ENCODE measurements at places on chromosomes 2 and 18. TPM values are rescaled to one million over a fixed set of nuclear protein-coding genes. Genes with fewer than 3 reads are reported as not detected.

GRCh38 chr2:88396209-88396608 lies 56.3 kb downstream of the FOXI3 start:
- DNase-seq = no peak

GRCh38 chr18:26771524-26771923 lies 94.0 kb downstream of the AQP4 start:
- peak; percentile 20 for DNase-seq

GRCh38 chr2:138356178-138356577 lies 145.4 kb upstream of the SPOPL start:
- DNase-seq = peak; percentile 56

DNA sequence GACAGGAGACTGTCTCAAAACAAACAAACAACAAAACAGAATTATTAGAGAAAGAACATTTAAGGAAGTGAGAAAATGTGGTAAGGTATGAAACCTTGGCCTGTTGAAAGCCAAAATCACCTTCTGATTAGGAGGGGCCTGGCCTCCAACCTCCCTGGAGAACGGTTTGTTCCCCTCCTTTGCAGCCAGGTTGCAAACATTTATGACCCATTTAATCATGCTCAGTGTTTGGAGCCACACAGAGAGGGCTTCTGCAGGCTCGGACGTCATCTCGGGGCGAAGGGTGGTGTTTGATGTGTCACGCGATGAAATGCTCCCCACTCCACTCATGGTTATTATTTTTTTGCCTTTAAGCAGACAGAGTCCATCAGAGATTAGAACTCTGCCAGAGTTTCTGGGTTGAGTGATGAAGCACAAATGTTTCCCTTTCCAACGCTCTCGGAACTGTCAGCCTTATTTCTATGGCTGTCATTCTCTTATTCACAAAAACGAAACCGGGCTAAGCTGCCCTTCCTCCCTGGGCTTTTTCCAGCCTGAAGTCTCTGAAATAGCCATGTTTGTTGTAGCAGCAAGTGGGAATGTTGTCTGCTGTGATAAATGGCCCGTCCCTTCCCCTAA lies 33.6 kb upstream of the ROCK2 start:
- no peak for DNase-seq

GRCh38 chr2:12587729-12588522 lies 128.8 kb upstream of the TRIB2 start:
- DNase-seq = peak; percentile 82

DNA sequence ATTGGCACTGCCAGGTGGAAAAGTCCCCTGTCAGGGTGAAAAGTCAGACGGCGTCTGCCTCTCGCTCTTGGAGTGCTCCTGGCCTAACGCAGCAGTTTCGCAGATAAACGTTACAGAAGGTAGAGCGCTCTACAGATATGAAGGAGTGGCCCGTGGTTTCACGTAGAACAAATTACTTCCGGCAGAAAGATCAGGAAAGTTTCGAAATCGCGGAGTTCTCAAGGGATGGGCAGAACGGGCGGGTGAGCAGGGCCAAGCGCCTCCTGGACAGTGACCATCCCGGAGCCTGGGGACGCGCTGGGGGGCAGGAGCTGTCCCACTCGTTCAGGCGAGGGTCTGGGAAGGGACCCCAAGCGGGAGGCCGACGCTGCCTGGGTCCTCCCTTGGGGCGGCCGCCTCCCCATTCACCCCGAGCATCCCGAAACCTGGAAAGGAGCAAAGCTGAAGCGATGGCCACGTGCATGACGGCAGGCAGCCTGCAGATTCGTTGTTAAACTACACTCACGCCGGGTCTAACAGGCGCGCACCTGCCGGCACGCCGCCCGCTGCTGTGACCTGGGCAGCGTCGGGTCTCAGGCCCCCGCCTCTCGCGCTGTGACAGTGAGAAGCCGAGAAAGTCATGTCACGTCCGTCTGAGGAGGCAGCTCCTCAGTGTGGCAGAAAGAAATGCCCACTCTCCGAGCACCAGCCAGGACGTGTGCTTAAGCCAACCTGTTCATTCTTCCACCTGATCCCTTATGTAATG lies 122.9 kb upstream of the SALL3 start:
- no peak for DNase-seq

- no peak for DNase-seq
Observed at GRCh38 chr18:78697446-78697845, 282.2 kb upstream of the SALL3 start.

GRCh38 chr18:475202-476031 lies 25.1 kb downstream of the COLEC12 start:
- peak; percentile 86 for DNase-seq

DNA sequence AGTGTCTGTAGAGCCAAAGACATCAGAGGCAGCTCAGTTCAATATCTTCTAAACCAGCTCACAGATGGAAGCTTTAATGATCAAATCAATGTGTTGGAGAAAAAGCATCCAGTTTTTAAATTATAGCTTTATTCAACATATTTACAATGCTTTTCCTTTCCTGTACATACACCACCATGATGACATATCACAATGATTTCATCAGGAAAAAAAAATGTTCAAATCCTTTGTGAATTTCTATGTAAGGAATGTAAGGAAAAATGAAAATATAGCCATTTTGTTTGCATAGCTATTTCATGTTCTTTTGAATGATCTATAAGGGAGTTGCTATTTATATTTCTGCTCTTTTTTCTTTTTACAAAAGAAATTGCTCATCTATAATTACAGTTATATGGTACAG lies 134.7 kb upstream of the CDH20 start:
- DNase-seq = no peak

- peak; percentile 100 for DNase-seq
Observed at GRCh38 chr18:60053747-60054304, 154.0 kb downstream of the PMAIP1 start.

GRCh38 chr2:73386894-73387636 lies 1.4 kb downstream of the ALMS1 start:
- no peak for DNase-seq

- DNase-seq = no peak
Observed at GRCh38 chr2:175621821-175622220, 380.2 kb downstream of the LNPK start.

- no peak for DNase-seq
Observed at GRCh38 chr2:180664507-180664906, 315.9 kb upstream of the UBE2E3 start.

DNA sequence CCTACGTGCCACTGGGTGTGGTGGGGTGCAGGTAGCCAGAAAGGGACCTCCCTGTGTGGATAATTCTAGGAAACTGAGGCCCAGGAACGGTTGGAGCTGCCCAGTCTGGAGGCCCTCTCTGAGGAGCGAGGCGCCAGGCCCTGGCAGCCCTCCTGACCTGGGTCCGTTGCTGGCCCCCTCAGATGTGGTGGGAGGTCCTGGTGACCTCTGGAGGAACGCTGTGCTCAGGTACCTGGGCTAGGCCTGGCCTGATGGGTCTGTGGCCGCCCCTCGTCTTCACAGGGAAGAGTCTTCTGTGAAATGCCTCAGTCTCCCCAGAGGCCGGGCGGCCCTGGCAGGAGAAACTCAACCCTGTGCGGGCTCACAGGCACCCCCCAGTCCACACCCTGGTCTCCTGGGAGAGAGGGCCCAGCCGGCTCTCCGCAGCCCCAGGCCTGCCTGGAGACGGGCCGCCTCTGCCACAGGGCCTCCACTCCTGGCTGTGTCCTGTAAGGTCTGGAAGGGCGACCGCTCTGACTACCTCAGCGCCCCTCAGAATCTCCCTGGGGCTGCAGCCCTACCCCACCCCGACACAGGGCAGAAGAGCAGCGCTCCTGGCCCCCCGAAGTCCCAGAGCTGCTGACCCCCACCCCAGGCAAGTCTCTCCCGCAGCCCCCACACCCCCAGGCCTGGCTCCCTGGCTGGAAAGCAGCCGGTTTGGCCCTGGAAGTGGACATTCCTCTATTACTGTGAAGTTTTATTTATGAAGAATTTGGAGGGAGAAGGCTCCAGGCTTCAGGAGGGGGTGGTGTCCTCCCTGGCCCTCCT lies 3.7 kb downstream of the B3GNT7 start:
- no peak for DNase-seq

DNA sequence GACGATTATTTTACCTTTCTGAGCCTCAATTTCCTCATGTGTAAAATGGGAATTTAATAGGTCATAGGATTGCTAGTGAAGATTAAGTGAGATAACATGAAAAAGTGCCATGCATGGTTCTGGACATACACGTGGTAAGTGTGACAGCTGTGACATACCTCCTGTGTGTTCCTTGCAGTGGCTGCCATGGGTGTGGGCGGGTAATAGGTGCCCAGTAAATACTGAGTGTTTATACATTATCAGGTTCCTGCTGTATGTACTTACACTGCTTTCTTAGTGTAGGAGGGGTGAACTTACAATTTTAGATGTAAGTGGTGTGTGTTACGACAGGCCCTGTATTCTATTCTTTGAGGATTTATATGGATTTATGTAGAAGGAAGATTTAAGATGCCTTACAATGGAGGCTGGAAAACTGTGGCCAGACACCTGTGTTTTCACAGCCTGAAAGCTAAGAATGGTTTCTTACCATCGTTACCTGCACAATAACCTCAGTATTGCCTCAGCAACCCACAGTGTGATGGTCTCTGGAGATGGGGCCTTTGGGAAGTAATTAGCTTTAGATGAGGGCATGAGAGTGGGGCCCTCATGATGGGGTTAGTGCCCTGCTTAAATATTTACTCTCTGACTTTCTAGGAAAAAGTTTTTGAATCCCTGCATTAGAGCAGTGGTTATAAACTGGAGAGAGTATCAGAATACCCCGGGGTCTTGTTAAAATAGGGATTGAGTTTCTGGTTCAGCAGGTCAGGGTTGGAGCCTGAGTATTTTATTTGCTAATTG lies 78.1 kb downstream of the ASAP2 start:
- DNase-seq = no peak

- DNase-seq = no peak
Observed at GRCh38 chr18:57249179-57249578, 102.3 kb downstream of the BOD1L2 start.

DNA sequence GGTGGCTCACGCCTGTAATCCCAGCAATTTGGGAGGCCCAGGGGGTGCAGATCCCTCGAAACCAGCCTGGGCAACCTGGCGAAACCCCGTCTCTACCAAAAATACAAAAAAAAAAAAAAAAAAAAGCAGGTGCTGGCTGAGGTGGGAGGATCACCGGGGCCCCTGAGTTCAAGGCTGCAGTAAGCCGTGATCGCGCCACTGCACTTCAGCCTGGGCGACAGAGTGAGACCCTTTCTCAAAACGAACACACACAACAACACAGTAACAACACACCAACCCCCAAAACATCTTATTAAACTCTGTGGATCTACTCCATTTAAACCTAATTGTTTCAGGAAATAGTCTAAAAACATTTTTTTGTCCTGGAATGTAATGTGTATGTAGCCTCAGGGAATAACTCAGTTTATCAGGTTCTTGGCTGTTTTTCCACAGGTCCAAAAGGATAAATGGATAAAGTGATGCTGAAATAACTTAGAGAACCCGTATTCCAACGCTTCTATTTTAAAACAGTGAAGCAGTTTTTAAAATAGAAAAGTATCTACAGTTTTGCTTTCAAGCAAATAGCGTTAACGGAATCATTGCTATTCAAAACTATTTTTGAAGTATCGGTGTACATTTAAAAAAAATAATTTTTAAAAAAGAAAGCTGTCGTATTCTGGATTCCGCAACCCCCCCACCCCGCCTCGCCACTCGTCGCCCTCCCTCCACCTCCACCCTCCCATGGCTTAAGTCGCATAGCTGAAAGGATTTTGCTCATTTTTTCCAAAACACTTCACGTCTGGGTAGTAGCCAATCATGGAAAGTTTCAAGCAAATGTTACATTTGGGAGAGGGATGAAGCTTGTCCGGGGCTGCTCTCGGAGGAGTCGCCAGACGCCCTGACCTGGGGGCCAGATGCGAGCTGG lies 895 bp upstream of the GLS start:
- DNase-seq = peak; percentile 30

GRCh38 chr18:48027401-48027963 lies 97.0 kb upstream of the SMAD2 start:
- DNase-seq = no peak

- DNase-seq = peak; percentile 23
Observed at GRCh38 chr18:25704494-25704893, 352.5 kb upstream of the ZNF521 start.

DNA sequence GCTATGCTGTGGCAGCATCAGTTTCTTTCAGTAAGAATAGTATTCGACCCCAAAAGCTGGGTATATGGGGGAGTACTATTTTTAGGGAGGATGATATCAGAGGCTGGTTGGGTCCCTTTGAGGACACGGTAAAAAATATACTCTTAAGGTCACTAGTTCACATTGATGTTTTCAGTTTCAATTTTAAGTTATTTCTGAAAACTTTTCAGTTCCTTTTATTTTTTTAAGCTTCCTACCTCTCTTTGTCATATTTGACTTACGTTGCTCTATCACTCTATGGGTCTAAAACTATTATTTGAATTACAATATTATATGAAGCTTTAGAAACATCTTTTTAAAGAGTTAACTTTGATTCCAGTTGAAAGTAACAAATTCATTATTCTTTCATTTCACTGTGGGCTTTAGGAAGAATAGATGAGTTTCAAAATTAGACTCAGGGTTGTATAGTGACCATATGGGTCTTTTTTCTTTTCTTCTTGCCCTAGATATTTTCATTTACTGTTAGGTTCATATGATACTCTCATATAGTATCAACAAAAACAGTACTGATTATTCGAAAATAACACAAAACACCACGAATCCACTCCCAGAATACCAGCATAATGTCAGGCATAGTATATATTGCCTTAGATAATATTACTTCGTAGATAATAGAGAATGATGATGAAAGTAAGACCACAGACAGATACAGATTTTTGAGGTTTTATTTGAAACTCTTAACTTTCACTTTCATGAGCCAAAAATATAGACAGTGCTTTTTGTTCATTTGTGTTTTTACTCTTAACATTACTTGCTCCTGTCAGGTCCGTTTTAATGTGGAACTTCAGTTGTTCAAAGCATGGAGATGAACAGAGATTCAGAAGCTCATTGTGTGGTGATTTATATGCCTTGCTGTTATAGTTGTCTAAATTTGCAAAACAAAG lies 9.8 kb downstream of the RMDN2 start:
- DNase-seq = no peak

DNA sequence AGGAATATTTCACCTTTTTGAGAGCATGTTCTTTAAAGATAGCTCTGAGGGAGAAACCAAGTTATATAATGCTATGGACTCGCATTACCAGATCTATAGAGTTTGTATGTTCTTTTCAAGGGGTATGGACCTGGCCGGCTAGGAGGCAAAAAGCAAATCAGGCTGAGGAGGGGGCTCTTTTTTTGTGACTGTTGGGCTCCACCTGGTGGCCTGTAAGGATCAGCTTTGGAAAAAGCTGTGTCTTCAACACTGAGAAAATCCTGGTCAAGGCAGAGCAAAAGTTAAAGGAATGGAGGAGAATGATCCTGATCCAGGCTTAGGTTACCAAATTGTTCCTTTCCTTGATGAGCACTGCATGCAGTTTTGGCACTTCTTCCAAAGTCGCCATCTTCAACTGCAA lies 180.5 kb downstream of the DIS3L2 start:
- DNase-seq = peak; percentile 29

GRCh38 chr2:132978840-132979239 lies 308.8 kb upstream of the LYPD1 start:
- DNase-seq = peak; percentile 81

DNA sequence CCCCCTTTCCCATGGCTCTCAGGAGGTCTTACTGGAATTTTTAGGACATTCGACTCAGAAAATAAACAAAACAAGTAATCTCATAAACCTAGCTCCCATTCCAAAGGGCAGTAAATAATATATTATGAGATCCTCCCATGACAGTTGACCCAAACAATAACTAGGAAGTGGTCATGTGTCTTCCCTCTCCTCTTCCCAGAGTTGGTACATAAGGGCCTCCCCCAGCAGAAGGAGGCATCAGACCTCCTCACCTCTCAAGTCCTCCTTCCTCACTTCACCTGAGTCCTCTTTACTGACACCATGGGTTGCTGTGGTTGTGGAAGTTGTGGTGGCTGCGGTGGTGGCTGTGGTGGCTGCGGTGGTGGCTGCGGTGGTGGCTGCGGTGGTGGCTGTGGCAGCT lies at the start of gene SCYGR7:
SCYGR7 (plus strand) TSS at position 301 of the 400 bp plus-strand sequence; CDS start at position 301, 0 bp downstream.
- no peak for DNase-seq

The LCLAT1 gene
- 11.3 TPM for total RNA-seq

The RTP5 gene
- not detected for total RNA-seq

The TSHZ1 gene
- total RNA-seq = 5.9 TPM
